ENCODE measurements at places on chromosomes 7 and 10.

DNA sequence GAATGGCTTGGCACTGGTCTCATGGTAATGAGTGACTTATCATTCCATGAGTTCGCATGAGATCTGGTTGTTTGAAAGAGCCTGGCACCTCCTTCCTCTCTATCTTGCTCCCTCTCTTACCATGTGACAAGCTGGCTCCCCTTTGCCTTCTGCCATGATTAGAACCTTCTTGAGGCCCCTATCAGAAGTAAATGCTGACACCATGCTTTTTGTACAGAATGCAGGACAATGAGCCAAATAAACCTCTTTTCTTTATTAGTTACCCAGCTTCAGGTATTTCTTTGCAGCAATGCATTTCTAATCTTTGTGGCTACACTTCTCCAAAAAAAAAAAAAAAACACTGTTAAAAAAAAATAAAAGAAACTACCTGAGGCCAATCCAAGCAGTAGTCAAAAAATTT lies 17.1 kb upstream of the SLC13A1 start:
- DNase-seq = no peak

DNA sequence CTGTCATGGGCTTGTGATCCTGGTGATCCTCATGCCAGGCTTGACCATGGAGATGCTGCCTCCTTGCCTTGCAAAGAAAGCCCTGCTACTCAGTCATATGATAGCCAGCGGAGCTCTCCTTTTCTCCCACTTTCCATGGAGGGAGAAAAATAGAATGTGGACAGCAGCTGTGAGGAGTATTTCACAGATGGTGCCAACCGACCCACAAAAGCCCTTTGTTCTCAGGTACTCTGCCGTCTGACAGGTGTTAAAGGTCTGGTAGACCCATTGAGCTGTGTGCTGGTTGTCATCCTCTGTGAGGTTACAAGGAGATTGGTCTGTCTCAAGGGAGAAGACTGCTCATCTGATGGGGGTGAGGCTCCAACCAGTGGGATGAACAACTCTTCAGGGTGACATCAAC lies 29.5 kb upstream of the COBL start:
- DNase-seq = peak; percentile 52

DNA sequence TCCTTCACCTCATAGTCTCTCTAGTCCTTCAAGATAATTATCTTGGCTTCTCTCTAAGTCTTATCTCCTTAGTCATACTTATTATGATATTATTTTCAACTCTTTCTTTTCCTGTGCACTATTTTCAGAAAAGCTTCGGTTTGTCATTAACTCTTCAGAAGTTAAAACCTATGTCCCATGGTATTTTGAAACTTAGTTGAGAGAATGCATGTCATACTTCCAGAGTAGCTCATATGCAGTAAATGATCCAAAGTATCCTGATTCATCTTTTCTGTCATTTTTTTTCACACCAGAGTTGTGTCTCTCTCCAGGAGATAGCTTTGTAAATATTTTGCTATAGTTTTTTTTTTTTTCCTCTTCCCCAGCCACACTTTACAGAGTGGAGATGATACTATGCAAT lies 1008.6 kb downstream of the NRG3 start:
- no peak for DNase-seq

DNA sequence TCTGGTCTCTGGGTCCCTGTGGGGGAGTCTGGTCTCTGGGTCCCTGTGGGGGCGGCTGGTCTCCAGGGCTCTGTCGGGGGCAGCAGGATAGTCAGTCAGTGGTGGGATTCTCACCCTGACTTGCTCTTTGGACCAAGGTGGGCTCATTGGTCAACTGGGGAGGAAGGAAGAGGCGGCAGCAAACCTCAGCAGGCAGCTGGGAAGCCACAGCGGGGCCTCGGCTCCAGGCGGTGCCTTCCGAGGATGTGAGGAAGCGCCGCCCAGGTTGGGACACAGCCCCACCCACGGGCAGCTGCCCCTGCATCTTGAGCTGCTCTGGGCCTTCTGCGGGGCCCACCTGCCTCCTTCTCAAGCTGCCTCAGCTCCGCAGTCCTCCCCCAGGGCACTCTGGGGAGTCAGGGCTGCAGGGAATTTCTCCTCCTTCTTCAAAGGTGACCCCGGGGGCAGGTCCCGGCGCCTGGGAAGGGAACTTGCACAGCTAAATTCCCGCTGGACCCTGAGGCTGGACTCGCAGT lies 20.4 kb upstream of the KNDC1 start:
- DNase-seq = no peak

- no peak for DNase-seq
Measured at GRCh38 chr7:108486291-108486966, 30.2 kb upstream of the NRCAM start.

DNA sequence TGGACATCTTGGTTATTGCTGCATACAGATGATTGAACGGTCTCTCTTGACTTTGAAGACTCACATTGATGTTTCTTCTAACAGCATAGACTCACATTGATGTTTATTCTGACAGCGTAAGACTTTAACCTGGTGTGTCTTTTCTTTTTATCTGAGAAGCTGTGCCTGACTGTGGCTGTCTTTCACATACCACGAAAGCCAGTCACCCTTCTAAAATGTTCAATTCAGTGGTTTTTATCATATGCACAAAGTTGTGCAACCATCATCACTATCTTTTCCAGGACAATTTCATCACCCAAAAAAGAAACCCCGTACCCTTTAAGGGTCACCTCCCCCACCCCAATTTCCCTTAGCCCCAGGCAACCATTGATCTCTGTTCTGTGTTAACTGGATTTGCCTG lies 24.7 kb downstream of the CELF2 start:
- DNase-seq = no peak

GRCh38 chr7:147570390-147570789 lies 1020.2 kb upstream of the C7orf33 start:
- no peak for DNase-seq

- no peak for DNase-seq
Measured at GRCh38 chr10:126331101-126331500, 57.2 kb downstream of the ADAM12 start.

DNA sequence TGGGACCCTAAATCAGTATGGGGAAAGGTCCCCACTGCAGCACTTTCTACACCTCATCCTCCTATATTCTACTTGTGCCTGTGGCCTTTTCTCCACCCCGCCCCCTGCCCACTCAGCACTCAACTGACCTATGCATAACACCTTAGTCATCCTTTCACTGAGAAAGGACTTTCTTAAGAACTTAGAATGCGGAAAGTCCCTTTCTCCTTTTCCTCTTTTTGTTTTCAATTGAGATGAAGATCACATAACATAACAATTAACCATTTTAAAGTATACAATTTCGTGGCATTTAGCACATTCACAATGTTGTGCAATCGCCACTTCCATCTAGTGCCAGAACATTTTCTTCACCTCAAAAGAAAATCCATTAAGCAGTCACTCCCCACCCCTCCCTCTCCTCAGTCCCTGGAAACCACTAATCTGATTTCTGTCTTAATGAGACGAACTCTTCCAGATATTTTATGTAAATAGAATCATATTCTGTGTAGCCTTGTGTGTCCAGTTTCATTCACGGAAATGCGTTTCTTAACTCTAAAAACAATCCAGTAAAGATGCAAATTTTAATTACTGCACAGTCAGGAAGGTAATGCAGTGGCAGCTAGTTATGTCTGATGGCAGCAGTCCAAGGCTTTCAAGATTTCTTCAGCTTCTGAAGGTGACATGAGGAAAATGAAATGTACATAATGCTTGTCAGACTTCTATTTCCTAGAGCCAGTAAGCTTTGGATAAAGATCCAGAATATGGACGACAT lies 41.7 kb downstream of the FAS start:
- DNase-seq = no peak

GRCh38 chr7:102305414-102306268 lies 19.0 kb downstream of the SH2B2 start:
- DNase-seq = no peak

DNA sequence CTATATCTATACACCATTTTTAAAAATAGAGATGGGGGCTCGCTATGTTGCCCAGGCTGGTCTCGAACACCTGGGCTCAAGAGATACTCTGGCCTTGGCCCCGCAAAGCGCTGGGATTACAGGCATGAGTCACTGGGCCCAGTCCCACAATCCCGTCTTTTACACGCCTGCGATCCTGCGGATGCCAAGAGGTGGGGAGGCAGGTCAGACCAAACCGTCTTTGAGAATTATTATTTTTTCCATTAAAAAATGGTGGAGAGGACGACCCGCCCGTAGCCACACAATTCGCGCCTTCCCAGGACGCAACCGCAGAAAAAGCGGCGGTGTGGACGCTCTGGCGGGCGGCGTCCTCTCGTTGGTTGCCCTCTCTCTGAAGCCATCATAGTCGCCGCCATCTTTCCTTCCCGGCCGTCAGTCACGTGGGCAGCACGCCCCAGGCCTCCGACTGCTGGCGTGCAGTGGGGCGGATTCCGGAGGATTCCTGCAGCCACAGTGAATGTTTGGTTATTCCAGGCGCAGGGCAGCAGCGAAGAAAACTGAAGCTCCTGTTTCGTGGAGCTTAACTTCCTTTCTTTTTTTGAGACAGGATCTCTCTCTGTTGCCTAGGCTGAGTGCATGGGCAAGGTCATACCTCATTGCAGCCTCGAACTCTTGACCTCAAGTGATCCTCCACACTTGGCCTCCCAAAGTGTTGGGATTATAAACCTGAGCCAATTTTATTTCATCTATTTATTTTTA lies 9.9 kb upstream of the EPHB4 start:
- no peak for DNase-seq

GRCh38 chr10:30116041-30116491 lies 56.7 kb upstream of the JCAD start:
- DNase-seq = no peak

GRCh38 chr7:19128856-19129255 lies 11.4 kb upstream of the TWIST1 start:
- DNase-seq = no peak

DNA sequence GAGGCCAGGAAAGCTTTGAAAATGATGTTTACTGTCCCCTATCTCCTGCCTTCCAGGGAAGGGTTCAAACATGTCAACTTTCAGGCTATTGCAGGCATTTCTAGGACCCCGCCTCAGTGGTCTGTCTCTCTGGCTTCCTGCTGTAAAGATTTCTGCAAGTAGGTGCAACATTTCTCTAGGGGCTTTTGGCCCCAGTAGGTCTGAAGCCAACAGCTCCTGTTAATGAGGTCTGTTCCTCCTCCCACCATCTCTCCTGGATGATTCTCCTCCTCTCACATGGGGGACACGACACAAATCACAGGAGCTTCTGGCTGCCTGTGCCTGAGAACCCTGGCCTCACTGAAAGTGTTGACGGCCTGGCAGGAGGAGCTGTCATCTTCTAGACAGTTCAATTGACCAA lies 194.3 kb downstream of the CYP26A1 start:
- DNase-seq = no peak

DNA sequence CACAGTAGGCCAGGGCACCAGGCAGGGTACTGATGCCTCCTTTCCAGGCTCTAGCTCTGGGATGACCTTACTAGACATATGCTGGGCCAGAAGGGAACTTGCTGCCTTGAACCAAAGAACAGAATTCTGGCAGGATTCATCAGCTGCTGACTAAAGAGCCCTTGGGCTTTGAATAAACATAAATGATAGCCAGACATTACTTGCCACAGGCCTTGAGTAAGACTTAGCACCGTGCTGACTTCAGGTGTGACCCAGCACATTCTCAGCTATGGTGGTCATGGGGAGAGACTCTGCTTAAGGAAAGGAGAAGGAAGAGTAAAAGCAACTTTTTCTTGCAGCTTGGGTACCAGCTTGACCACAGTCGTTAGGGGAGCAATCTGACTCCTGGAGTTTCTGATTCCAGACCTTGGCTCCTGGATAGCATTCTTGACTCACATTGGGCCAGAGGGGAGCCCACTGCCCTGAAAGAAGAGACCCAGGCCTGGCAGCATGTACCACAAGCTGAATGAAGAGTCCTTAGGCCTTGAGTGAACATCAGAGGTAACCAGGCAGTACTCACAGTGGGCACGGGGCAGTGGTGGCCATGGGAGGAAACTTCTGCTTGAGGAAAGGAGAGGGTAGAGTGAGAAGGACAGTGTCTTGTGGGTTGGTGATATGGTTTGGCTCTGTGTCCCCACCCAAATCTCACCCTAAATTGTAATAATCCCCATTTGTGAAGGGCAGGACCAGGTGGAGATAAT lies 926.1 kb upstream of the SORCS1 start:
- DNase-seq = no peak

GRCh38 chr7:136953386-136953785 lies 84.9 kb downstream of the CHRM2 start:
- DNase-seq = no peak

GRCh38 chr10:126277181-126277580 lies 111.1 kb downstream of the ADAM12 start:
- DNase-seq = peak; percentile 79

DNA sequence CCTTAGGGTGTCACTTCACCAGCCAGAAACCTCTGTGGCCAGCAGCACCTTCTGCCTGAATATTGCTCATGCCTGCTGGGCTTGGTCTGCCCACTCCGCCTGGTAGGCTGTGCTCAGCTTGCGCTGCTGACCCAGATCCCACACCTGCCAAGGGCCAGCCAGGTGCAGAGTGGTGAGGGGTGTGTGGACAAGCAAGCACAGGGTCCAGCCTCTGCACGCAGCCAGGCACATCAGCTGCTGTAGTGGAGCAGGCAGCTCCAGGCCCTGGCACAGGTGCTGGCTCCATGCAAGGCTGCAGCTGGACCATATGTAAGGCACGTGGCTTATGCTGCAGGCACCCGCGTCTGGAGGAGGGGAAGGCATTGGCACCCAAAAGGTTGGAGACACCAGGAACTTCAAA lies 567.4 kb downstream of the INHBA start:
- DNase-seq = no peak

DNA sequence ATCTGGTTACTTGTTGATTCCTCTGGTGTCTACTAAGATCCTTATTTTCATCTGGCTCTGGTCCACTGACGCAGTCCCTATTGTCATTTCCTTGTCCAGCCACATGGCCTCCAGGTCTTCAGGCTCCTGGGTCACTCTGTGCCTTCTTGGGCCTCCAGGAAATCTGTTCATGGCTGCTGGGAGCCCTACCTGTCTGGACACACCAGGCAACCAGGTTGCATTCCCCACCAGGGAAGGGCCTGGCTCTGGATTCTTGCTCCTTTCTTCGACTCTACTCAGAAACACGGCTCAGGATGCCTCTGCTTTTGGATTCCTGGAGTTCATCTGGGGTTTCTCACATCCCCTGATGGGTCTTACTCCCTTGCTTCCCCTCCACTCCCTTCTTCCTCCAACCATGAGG lies 8.0 kb upstream of the PPIF start:
- DNase-seq = no peak

DNA sequence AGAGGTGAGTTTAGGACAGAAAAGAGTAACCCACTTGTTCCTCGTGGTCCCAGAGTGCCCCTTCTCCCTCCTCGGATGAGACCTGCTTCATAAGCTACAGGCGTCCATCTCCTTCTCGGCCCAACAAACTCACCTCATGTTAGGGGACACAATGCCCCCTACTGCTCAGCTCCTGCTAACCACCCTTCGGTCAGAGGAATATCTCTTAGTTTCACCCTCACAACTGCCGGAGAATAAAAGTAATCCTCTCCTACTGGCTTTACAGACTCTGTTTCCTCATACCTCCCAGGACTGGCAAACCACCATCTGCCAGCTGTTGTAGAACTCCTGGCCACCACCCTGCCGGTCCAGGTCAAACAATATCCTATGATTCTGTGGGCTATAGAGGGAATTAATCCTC lies 3.2 kb downstream of the AKR1B15 start:
- no peak for DNase-seq

Data from NCI-H748 treated with DMSO at 0.1 percent for 48 hours (cell line).